ENCODE measurements at places on chromosomes 1 and 21. TPM values are rescaled to one million over a fixed set of nuclear protein-coding genes. Genes with fewer than 3 reads are reported as not detected.

The TMEM51 gene
- 5.9 TPM for total RNA-seq

The CLCA4 gene
- not detected for total RNA-seq

The ZYG11A gene
- not detected for total RNA-seq

DNA sequence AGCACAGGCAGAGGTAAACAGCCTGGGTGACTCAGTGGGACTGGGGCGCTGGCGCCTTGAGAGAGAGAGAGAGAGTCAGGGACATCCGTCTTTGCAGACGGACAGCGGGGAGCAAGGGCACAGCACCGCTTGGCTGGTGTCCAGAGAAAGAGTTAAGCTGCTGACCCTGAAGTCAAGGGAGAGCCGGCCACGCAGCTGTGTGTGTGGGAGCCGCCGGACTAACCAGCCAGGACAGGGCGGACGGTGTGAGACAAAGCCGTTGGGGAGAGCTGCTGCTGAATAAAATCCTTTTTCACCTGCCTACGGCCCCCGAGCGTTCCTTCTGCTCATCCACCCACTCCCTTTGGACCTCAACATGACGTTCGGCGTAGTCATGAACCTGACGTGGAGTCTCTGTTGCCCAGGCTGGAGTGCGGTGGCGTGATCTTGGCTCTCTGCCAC, 14.5 kb downstream of the CFAP74 start:
- no peak for DNase-seq

The CFAP107 gene
- not detected for total RNA-seq

The UBXN10 gene
- 0.68 TPM for total RNA-seq

DNA sequence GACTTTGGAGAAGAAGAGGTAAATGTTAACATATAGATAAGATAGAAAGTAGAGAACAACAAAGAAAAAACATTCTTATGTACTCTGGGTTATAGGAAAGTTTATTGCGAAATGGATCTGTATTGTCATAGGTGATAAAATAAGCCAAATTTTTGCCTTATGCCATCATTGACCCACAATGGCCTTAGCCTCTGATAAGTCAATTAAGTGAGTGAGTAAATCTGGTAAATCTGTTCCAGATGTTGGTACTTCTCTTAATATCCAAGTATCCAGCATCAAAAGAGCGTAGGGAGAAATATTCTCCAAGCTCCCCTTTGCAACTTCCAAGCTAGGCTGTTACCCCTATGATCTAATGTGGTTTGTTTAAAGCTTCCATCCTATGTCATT, 38.3 kb upstream of the CLCA4 start:
- DNase-seq: no peak

DNA sequence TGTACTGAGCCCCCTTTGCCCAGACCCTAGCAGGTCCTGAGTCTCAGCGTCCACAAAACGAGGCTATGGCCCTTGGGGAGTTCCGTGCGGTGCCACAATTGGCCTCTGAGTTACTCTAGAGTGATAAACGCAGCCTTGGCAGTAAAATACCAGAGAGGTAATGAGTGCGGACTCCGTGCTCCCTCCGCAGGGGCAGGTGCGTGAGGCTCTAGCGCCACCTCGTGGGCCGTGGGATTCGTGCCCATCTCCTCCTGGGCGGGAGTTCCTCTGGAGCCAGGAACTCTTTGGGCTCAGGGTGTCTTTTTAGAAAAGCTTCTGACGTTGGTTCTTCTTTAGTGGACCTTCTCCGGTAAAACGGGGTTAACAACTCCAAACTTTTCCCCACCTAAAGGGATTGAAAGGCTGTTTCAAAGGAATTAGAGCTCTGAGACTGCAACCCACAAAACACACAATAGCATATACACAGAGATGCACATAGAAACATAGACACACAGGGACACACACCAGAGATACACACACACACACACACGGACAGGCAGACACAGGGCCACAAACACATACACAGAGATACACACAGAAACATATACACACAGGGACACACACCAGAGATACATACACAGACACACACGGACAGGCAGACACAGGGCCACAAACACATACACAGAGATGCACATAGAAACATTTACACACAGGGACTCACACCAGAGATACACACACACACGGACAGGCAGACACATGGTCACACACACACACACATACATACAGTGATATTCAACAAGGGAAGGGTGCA, 99.4 kb downstream of the KCNJ15 start:
- DNase-seq: no peak

- DNase-seq: no peak
Observed at GRCh38 chr1:169731446-169731845, 2.4 kb downstream of the SELE start.

DNA sequence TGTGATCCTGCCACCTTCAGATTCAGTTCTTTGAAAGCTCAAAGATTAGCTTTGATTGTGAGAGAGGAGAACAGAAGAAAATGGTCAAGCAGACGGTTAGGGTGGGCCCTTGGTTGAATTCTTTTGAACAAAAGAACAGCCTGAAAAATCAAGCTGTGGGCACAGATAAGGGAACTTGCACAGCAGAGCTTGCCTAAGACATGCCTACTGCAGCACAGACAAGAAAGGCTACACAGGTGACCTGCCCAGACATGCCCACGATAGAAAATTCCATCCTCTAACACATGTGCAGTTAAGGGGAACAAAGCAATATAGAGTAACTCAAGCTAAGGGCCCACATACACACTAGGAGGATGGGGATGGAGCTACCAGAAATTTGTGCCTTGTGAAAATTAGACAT, 512.5 kb upstream of the LRRC7 start:
- no peak for DNase-seq

- no peak for DNase-seq
Observed at GRCh38 chr1:25626018-25626417, 9.4 kb downstream of the MAN1C1 start.

- no peak for DNase-seq
Observed at GRCh38 chr1:39158327-39159086, 46.0 kb upstream of the MACF1 start.

GRCh38 chr1:213256438-213257087, 205.5 kb downstream of the RPS6KC1 start:
- DNase-seq: no peak

- DNase-seq: no peak
Observed at GRCh38 chr1:231049121-231049979, 9.3 kb upstream of the FAM89A start.

- DNase-seq: no peak
Observed at GRCh38 chr1:194104247-194104844, 917.9 kb upstream of the B3GALT2 start.

The PRAMEF18 gene
- not detected for total RNA-seq

The ENAH gene
- total RNA-seq: 111 TPM

DNA sequence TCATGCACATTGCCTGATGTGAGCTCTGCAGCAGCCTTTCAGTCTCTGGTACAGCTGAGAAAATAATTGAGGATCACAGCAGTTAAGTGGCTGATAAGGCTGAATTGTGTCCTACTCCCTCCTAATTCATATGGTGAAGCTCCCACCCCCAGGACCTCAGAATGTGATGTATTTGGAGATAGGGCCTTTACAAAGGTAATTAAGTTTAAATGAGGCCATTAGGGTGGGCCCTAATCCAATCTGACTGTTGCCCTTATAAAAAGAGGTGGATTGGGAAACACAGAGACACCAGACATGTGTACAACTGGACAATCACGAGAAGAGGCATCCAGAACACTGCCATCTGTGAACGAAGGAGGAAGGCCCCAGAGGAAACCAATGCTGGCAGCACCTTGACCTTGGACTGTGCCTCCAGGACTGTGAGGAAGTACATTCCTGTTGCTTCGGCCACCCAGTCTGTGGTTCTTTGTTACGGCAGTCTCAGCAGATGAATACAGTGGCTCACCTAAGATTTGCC, 148.1 kb downstream of the TRABD2B start:
- DNase-seq: no peak

The C4BPB gene
- 3.7 TPM for total RNA-seq

The C1QB gene
- 448 TPM for total RNA-seq

- no peak for DNase-seq
Observed at GRCh38 chr1:63794354-63794753, 20.5 kb downstream of the ROR1 start.

The DIP2A gene
- total RNA-seq: 58.3 TPM

- no peak for DNase-seq
Observed at GRCh38 chr1:58440696-58441095, 105.8 kb downstream of the OMA1 start.

The LENEP gene
- total RNA-seq: not detected

The FBXO2 gene
- total RNA-seq: 3.8 TPM

DNA sequence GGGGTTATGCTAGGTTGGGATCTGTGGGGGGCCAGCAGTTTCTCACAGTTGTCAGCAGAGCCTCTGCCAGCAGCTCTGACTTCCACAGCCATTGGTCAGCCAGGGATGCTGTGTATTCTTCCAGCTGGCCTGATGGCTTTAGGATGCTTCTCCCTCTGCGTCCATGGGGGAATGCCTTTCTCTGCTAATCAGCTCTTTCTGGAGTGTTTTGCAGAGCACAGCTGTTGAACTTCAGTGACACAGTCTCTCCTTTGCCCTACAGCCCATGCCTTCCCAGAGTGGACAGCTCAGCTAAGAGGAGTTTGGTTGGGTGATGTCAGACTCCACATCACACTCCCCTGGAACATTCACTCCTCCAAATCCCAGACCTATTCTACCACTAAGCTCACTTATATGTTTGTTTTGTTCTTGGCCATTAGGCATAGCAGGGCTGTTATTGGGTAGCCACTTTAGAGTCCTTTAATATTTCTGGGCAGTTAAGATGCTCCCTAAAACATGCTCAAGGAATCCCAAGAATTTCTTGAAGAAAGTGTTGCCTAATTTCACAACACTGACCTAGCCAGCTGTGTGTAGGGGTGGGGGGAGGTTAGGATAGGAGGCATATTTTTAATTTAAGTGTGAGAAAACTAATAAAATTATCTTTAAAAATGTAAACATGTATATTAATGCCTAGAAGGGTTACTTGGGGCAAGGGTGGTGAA, 75.3 kb upstream of the KIAA0040 start:
- DNase-seq: no peak

DNA sequence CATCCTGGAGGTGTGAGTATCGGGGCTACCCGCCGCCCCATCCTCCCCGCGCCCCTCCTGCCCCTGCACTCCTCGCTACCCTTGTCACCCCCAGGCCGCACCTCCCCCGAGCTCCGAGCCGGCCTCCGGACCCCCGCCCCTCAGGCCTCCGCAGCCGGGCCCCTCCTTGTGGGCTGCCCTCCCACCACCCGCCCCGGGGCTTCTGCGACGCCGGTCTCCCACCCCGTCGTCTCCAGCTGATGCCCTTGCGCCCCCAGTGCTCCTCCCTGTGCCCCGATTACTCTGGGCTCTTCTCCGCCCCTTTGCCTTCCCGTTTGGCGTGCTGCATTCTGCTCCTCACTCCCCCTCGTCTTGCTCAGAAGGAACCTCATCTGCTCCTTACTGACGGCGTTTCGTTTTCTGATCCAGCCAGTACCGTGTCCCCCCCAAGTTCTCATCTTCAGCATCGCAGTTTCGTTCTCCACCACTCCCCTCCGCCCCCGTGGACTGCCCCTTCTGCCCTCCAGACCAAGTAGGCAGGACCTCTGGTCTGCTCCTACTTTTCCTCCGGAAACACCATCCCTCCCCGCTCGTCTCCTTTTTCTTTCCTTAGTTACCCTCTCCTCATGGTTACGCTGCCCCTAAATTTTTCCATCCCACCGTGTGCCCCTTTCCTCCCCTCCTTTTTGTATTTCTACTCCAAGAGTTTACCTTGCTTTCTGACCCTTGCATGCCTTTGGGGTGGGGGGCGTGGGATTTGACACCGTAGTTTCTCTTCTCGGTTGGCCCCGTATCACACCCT, 841 bp downstream of the SNX27 start:
- no peak for DNase-seq

The SEMA4A gene
- total RNA-seq: 15.8 TPM

GRCh38 chr21:42562816-42563215, 49.2 kb downstream of the SLC37A1 start:
- no peak for DNase-seq

DNA sequence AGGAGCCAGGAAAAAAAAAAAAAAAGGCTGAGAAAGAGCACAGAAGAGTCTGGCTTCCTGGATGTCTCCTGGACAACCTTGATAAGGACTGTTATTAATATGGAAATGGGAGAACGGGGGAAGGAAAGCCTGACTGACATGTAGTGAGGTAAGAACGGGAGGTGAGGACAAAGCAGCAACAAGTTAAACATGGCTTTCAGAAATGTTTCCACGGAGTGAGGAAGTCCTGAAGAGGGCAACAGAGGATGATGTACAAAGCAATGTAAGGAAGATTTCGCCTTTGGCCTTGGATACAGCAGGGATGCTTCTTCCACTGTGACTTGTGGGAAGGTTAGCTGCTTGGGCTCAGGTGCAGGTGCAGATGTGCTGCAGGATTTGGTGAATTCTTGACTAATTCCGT, 11.9 kb upstream of the NIBAN1 start:
- DNase-seq: no peak

Measured in thoracic aorta (tissue), 2 donors.